ENCODE measurements at places on chromosomes 6 and 20. TPM values are rescaled to one million over a fixed set of nuclear protein-coding genes. Genes with fewer than 3 reads are reported as not detected.

- DNase-seq: no peak
Measured at GRCh38 chr20:45056473-45057173, 44.3 kb downstream of the KCNS1 start.

GRCh38 chr6:24990236-24990845 lies 54.6 kb upstream of the RIPOR2 start:
- peak; percentile 39 for DNase-seq

- no peak for DNase-seq
Measured at GRCh38 chr6:87199787-87200186, 44.4 kb downstream of the ZNF292 start.

- no peak for DNase-seq
Measured at GRCh38 chr6:113329942-113330635, 527.1 kb upstream of the MARCKS start.

DNA sequence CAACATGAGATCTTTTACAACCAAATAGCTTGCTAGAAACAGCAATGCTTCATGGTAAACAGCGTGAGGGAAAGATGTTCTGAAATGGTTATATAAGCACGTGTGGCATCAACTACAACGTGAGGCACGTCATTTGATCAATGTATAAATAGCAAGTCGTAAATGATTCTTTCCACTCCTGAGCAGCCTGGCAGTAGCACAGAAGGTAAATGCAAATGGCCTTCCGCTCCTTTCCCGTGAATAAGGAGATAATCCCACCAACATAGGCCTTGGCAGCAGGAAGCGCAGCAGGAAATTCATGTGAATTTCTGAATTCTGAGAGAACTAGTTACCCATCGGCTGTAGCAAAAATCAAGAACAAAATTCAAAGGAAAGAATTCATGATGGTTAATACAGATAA lies 17.0 kb downstream of the RPS6KA2 start:
- no peak for DNase-seq

GRCh38 chr6:136846046-136846445 lies 23.7 kb downstream of the PEX7 start:
- peak; percentile 82 for DNase-seq

- no peak for DNase-seq
Measured at GRCh38 chr6:128516514-128516898, 3.9 kb downstream of the PTPRK start.

- no peak for DNase-seq
Measured at GRCh38 chr6:121216928-121217327, 117.4 kb downstream of the TBC1D32 start.

- no peak for DNase-seq
Measured at GRCh38 chr6:41671376-41671775, 33.1 kb downstream of the MDFI start.

DNA sequence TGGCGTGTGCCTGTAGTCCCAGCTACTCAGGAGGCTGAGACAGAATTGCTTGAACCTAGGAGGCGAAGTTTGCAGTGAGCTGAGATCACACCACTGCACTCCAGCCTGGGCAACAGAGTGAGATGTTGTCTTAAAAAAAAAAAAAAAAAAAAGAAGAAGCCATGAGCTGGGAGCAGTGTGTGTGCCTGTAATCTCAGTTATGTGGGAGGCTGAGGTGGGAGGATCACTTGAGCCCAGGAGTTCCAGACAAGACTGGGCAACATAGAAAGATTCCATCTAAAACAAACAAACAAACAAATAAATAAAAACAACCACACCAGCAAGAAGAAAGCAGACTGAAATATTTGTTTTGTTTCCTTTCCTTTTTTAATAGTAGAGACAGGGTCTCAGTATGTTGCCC lies 62.2 kb upstream of the KIF13A start:
- no peak for DNase-seq

DNA sequence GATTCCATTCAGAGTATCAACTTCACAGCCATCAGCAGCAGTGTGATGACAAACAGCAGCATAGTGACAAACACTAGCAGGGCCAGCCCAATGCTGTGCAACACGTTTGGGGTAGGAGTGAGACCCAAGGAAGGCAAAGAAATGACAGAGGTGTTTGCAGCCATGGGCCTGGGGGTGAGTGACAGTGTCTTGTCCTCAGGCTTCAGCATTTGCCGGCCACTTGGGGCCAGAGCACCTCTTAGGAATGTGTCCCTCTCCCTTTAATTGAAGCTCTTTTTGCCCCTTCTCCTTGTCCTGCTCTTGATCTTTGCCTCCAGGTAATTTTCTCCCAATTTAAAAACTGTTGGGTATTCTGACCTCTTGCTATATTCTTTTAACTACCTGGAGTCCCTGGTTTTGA lies 84.4 kb downstream of the HS3ST5 start:
- no peak for DNase-seq

DNA sequence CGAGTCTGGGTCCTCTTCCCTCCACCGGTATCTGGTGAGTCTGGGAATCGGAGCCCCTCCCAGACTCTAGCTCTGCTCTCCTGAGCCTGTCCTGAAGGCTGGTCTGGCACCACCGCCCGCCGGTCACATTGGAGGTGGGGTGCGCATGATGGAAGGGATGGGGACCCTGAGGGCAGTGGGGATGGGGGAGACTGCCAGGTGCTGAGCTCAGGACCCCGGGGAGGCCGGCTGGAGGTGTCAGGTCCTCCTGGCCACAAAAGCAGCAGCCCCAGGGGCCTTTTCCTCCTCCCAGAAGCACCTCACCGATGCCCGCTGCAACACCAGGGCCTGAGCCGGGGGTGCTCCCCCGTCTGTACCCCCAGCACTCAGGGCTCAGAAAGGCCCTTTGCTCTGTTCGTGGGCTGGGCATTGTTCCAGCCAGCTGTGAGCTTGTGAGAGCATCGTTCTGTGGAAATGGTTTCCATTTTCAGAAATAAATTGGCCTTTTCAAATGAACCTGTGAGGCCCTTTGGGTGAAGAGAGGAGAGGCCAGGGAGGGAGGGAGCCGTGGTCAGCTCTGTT lies 2.5 kb upstream of the NPBWR2 start:
- no peak for DNase-seq

GRCh38 chr6:66838764-66839163 lies 1131.7 kb upstream of the EYS start:
- DNase-seq: no peak

DNA sequence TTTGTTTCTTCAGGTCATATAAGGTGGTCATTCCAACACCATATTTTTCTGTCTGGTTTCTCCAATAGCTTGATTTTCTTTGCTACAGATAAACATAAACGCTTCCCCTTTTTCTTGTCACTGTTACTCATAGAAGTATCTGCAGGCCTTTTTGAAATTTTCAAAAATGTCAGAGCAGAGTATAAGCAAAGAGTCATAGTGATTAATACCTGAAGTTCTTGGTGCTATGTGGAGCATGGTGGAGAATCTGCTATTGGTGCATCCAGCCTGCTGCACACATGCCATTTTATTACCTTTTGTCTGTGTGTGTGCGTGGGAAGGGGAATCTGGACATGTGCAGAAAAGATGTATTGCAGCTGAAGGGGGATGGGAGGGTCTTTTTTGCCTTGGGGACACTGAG lies 19.7 kb downstream of the STX11 start:
- DNase-seq: no peak

GRCh38 chr20:32922466-32922865 lies 63.7 kb downstream of the EFCAB8 start:
- DNase-seq: no peak

DNA sequence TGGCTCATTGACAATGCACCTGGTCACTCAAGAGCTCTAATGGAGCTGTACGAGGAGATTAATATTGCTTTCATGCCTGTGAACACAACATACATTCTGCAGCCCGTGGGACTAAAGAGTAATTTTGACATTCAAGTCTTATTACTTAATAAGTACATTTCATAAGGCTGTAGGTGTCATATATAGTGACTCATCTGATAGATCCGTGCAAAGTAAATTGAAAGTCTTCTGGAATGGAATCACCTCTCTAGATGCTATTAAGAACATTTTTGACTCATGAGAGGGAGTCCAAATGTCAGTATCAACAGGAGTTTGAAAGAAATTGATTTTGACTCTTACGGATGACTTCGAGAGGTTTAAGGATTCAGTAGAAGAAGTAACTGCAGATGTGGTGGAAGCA lies 267.9 kb downstream of the CLVS2 start:
- DNase-seq: no peak

GRCh38 chr20:44938637-44939036 lies 21.6 kb downstream of the TOMM34 start:
- no peak for DNase-seq

DNA sequence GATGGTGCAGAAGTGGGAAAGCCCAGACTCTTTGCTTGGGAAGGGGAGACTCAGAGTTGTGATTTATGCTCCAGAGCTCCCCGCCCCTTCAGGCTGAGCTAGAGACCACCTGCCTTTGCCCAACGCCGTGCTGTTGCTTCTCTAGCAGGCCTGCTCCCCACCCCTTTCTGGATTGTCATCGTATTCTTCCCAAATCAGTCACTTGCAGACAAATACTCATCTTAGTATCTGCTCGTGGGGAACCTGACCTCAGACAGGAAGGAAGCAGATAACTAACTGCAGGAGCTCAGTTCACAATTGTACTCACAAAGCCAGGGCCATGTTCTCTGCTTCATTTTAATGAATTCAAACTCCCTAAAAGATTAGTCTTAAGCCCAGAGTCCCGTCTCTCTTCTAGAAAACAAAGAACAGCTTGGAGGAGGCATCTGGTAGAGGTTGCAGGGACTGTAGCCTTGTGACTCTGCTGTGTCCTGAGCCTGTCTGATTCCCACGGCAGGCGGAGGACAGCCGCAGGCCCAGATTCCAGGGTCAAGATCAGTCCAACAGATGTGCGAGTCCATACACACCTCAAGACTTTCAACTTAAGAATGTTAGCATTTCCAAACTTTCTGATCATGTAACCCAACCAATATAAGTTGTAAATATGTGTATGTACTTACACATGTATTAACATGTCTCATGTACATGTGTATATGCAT lies 57.2 kb upstream of the GGTLC1 start:
- DNase-seq: no peak

- peak; percentile 78 for DNase-seq
Measured at GRCh38 chr6:119148825-119149525, 70.5 kb upstream of the FAM184A start.

- peak; percentile 18 for DNase-seq
Measured at GRCh38 chr6:41785689-41786450, 1.6 kb upstream of the TOMM6 start.

- peak; percentile 31 for DNase-seq
Measured at GRCh38 chr6:128713461-128713860, 169.5 kb upstream of the LAMA2 start.

- no peak for DNase-seq
Measured at GRCh38 chr6:20124545-20124944, 87.7 kb downstream of the MBOAT1 start.

- DNase-seq: no peak
Measured at GRCh38 chr20:62562831-62563230, 79.5 kb upstream of the SLCO4A1 start.

- DNase-seq: no peak
Measured at GRCh38 chr20:43721429-43722152, 5.2 kb downstream of the GTSF1L start.

GRCh38 chr6:52642368-52642767 lies 28.5 kb upstream of the TMEM14A start:
- no peak for DNase-seq

DNA sequence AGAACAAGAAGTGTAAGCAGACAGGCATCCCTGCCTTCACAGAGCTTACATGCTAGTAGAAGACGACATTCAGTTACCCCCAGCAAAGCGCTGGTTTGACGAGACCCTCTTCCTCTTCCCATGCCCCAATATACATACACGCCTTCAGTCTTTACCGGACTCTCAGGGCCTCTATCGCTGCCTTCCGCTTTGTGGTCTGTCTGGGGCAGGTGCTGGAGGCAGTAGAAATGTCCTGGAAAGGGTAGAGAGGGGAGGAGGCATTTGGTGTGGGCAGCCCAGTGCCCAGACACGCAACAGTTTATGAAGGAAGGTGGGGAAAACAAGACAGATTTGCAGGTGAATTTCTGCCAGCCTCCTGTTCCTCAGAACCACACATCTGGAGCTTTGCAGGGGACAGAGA lies 6.0 kb downstream of the SMPD2 start:
- no peak for DNase-seq

DNA sequence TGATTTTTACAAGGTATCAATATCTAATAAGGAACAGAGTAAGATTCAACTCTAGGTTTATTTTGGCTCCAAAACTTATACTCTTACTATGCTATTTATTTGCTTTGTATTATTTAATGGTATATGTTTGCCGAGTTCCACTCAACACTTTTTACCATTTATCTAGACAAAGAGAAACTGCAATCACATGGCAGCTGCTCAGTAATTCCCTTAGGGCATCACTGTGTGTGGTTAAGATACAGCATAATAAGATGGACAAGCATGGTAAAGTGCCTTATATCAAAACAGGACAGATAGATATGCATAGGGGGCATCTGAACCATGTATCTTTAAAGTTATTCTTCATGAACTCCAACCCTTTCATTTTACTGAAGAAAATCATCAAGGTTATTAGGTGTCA lies 483.0 kb upstream of the ID4 start:
- DNase-seq: no peak

GRCh38 chr6:42104804-42105125 lies 37.7 kb downstream of the C6orf132 start:
- DNase-seq: no peak

DNA sequence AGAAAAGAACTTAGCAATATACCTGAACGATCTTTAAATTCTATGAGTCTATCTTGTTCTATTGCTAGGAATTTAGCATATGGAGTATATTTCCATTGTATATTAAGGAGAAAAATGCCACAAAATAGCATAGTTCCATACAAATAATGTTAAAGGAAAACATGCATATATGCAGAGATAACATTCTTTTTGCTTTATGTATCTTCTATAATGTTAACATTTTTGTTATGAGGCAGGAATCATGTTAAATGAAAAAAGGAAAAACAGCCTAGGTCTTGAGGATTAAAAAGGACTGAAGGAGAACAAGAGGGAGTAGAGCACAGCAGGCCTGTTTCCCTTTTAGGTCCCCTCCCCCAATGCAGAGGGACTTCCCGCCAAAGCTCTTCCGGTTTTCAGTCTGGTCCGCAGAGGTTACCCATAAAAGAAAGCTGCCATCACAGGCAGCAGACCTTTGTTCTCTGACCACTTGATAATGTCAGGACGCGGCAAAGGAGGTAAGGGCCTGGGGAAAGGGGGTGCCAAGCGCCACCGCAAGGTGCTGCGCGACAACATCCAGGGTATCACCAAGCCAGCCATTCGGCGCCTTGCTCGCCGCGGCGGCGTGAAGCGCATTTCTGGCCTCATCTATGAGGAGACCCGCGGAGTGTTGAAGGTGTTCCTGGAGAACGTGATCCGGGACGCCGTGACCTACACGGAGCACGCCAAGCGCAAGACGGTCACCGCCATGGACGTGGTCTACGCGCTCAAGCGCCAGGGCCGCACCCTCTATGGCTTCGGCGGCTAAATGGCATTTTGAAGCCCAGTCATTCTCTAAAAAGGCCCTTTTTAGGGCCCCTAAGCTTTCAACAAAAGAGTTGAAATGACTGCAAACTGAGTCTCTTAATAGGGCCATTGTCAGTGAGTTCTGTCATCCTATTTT lies 108.4 kb upstream of the PRSS16 start:
- DNase-seq: peak; percentile 54

- no peak for DNase-seq
Measured at GRCh38 chr20:965956-966355, 36.2 kb downstream of the RSPO4 start.

The PAK5 gene
- total RNA-seq: not detected

The RGL2 gene
- 27.9 TPM for total RNA-seq

The TBXT gene
- total RNA-seq: not detected

The OR2J3 gene
- total RNA-seq: not detected
